ENCODE measurements at places on chromosomes 3 and 15.
A peak's percentile ranks its signal among the peaks of the same experiment; 100 is the strongest.

GRCh38 chr3:172517859-172518466 lies 5.3 kb downstream of the TNFSF10 start:
- no peak for DNase-seq

- peak; percentile 7 for DNase-seq
These were observed 112.7 kb downstream of the SYNPR start for GRCh38 chr3:63390710-63391230.

DNA sequence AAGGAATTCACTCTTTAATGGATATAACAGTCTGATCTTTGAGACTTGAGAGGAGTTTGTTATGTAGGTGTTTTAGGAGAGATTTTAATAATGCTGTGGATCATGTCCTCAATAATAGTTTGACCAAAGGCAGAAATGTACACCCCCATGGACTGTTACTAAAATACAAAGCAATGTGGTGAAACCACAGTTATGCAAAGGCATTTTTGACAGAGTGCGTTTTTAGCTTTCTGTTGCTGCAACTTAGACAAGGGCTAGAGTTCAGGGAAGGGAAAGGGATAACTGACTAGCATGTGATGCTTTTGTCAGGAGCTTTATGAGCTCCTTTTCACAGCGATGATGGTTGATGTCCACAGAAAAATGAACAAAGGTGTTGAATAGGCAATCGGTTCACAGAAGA lies 3.6 kb upstream of the STARD5 start:
- no peak for DNase-seq

DNA sequence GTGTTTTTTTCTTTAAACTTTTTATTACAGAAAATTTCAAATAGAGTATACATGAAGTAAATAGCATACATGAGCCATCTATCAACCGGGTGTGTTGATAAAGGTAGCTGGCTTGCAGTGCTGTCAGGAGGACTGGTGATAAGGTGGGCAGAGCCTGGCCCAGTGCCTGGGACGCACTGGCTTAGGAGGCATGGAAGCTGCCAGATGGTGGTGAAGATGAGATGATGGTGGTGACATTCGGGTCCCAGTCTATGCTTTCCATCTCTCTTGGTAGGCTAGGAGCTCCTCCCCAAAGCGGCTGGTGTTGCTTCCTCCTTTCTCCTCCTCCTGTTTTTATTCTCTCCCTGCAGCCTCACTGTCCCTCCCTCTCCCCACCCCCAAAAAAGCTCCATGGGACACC lies 101.7 kb downstream of the ADCY5 start:
- DNase-seq, result no peak

DNA sequence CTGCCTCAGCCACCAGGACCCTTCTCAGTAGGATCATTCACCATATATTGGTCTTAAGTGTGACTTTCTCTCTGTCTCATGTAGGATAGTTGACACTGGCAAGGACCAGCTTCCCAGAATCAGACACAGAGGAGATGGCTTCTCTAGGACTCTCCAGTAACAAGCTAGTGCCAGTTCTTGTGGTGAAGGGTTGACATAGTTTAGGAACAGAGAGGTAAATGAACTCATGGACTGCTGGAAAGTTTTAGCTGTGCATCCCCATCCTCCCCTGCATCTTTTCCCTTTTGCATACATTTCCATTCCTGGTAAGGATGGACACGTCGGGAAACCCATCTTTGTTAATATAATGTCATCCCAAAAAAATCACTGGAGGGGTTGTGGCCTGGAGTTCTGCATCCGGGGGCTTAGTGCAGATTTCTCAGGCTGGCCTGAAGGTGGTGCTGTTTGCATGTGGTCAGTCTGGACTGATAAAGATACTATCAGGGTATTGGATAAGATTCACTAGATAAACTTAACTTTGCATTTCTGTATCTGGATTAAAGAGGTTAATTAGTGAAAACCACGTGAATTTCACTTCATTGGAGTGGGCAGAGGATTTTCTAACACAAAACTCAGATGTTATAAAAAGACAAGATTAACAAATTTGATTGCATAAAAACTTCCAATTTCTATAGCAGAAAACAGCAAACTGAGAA lies 110.8 kb downstream of the TBC1D2B start:
- DNase-seq, result peak; percentile 17

DNA sequence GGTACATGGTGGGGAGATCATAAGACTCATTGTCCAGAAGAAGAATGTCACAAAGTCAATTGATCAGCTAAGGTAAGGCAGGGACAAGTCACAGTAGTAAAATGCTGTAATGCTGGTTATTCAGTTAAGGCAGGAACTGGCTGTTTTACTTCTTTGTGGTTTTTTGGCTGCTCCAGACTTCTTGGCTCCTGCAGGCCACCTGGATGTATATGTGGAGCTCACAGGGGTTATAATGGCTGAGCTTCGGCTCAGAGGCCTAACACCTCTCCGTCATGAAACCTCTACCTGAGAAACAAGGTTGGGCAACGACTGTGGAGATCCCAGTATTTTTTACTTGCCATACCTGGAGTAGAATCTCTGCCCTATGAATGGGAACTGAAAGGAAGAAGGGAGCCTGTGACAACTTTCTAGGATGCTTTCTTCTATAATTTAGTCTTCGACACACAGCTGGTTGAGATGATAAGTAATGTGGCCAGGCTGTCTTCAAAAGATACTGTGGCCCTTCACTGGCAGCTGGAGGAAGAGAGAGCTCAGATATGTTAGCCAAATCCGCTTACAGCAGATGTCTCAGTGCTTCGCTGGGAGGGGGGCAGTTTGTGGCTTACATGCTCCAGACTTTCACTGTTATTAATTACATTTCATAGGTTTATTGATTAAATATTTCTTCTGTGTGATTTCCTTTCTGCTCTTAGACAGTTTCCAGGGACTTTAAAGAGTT lies 887.8 kb downstream of the IGSF11 start:
- no peak for DNase-seq

DNA sequence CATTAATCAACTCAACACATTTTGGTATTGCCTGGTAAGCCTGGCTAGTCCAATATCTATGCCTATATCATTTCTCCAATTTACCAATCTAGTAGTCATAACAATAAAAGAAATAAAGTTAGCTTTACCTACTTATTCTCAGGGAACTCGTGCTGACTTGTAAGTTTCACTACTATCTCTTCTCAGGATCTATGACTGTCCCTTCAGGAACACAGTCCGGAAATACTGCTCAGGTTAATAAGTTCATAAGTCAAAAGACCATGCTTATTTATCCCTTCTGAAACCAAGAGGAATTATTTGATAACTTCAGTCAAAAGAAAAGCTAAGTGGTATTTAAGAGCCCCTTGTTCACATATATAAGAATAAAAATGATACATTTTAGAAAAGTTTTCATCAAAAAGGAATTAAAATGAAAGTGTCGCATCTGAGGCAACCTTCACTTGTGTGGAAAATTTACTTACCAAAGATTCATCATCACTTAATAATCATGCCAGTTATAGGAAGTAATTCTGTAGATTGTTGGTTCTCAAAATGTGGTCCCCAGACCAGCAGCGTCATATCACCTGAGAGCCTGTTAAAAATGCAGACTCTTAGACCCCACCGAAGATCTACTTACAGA lies 15.5 kb upstream of the THRB start:
- peak; percentile 61 for DNase-seq

DNA sequence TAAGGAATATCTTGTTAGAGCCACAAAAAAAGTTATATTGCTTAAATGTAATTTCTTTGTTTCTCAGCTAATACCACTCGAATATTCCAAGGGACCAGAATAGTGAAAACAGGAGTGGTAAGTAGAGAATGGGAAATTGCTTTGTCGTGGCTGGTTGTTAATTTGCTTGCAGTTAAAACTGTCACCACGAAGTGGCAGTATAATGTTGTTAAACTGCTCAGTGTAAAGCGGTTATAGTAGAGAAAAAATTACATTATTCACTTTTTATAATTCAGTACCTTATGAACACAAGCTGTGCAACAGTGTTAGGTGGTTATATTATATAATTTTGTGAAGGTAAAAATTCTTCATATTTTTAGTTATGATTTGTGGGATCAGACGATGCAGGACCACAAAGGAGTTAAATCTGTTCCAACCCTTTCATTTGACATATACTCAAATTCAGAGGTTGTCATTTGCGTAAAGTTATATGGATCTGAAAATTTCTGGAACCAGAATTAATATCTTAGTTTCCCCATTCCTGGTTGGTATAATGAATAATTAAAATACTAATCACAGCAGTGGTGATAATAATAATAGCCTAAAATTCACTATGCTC lies 171.8 kb downstream of the FEZF2 start:
- peak; percentile 4 for DNase-seq

- peak; percentile 64 for DNase-seq
These were observed 4.2 kb upstream of the PLOD2 start for GRCh38 chr3:146164971-146165769.

DNA sequence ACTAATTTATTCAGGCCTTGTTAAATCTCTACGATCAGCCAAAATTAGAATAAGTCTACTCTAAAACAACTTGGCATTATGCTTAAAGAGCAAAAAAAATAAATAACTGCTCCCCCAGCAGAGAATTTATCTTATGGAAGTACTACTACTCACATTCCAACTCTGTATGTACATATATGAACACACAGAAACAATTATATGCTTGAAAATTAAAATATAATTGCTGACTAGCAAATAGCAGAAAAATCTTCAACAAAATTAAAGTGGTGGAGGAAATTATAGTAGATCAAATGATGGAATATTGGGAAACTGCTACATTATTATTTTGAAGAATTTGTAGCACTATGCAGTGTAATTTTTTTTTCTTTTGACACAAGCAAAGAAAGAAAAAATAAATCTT lies 580.9 kb downstream of the MECOM start:
- no peak for DNase-seq

- DNase-seq, result peak; percentile 94
These were observed 208.7 kb downstream of the MECOM start for GRCh38 chr3:169454823-169455222.

GRCh38 chr3:4731543-4732111 lies 238.5 kb downstream of the ITPR1 start:
- no peak for DNase-seq

GRCh38 chr15:32834156-32834555 lies 116.4 kb downstream of the GREM1 start:
- no peak for DNase-seq

- DNase-seq, result no peak
These were observed 25.5 kb downstream of the ST3GAL6 start for GRCh38 chr3:98788651-98789050.

DNA sequence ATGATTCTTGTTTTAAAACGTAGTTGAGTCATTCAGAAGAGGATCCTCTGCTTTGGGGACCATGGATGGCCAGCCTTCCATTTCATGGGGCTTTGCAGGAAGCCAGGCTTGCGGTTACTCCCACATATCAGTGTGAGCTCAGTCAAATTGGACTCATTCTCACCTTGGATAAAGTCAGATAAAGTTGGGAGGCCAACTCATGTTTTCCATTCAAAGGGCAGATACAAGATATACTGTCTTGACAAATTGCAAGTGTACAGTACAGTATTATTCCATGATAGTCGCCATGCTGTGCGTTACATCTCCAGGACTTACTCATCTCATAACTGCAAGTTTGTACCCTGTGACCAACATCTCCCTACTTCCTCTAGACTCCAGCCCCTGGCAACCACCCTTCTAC lies 25.5 kb upstream of the B3GNT5 start:
- DNase-seq, result no peak

DNA sequence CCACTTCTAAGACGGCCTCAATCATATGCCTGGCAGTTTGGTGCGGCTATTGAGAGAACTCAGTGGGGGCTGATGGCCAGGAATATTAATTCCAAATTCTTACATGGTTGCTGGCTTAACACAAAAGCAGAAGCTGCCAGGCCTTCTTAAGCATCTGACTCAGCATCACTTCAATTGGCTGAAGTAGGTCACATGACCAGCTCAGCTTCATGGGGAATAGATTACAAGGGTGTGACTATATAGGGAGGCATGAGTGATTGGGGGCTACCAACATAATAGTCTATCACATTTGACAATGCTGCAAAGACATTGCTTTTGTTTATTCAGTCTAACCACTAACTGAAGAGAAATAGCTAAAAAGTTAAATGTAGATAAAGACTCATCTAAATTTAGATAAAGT lies 101.6 kb upstream of the ANKRD28 start:
- peak; percentile 51 for DNase-seq

GRCh38 chr15:50979041-50979440 lies 70.6 kb downstream of the AP4E1 start:
- no peak for DNase-seq

DNA sequence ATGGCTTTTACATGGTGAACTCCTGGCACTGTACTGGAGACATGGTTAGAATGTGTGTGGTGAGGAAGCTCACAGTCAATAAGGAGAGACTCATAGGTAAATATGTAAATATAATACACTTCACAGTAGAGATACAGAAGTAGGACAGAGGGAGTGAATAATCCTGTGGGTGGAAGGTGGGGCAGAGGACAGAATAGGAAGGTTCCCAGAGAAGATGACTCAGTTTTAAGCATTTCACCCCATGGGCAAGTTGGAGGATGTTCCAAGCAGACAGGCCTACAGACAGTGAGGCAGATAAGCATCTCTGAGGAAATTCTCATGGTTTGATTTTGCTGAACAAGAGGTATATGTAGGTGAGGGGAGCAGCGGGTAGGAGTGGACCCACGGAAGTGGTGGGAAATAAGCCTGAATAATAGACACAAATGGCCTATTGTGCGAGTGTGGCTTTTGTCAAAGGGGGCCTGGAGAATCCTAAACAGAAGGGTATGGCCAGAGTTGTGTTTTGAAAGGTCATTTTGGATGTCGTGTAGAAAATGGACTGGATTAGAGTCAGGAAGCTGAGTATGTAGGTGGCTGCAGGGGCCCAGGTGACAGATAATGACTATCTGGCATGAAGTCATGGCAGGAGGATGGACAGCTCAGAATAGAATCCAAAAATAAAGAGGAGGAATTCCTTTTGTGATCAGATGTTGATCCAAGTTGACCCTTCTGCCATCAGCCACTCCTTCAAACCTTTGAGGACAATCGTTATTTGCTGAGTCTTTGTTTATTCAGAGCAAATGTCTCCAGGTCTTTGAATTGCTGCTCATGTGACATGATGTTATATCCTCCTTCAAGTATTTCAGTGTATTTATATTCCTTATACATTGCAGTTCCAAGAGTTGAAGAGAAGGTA lies 97.3 kb upstream of the THRB start:
- DNase-seq, result peak; percentile 99

DNA sequence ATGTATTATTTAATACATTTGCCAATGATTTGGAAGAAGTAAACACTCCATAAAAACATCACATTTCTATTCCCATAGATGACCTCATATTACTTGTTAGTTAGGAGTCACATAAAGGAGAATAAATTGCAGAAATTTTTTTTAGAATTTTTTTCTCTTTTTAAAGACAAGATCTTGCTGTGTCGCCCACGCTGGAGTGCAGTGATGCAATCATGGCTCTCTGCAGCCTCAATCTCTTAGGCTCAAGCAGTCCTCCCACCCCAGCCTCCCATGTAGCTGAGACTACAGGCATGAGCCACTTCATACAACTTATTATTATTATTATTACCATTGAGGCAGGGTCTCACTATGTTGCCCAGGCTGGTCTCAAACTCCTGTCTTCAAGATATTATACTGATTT lies 12.3 kb upstream of the USP8 start:
- DNase-seq, result no peak

DNA sequence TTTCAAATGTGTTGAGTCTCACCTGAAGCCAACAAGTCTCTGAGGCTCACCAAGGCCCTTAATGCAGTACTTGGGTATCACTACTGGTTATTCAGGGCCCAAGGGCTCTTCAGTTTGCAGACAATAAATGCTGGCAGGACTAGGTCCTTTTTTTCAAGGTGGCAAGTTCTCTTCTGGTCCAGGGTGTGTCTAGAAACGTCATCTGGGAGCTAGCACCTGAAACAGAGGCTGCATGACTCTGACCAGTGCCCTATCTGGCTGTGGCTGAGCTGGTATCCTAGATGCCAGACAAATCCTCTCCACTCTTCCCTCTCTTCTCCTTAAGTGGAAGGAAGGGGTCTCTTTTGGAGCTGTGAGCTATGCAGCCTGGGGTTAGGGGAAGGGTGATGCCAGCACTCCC lies 276.8 kb downstream of the PYDC2 start:
- DNase-seq, result no peak

All from foreskin keratinocyte (primary cell).